Stimulated activated CD4-positive, alpha-beta T cell treated with anti-CD3 and anti-CD28 coated beads, Interleukin-2, amount 100 ng/mL, for 24 hours (primary cell): ENCODE measurements at places on chromosomes 5 and 9.

GRCh38 chr5:145806923-145807322 is 28.2 kb downstream of the PRELID2 start:
- DNase-seq: no peak

DNA sequence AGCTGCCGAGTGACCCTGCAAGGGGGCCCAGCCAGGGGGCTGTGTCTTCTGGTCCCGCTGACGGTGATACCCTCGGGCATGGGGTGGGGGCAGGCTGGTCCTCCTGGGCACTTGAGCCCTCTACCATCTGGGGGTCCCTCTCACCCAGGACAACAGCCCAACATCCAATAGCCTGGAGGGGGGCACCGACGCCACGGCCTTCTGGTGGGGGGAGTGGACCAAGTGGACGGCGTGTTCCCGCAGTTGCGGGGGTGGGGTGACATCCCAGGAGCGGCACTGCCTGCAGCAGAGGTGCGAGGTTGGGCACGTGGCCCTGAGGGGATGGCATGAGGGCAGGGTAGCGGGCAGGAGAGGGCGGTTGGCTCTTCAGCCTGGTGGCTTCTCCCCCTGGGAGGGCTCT is 2.8 kb downstream of the ADAMTSL2 start:
- no peak for DNase-seq

DNA sequence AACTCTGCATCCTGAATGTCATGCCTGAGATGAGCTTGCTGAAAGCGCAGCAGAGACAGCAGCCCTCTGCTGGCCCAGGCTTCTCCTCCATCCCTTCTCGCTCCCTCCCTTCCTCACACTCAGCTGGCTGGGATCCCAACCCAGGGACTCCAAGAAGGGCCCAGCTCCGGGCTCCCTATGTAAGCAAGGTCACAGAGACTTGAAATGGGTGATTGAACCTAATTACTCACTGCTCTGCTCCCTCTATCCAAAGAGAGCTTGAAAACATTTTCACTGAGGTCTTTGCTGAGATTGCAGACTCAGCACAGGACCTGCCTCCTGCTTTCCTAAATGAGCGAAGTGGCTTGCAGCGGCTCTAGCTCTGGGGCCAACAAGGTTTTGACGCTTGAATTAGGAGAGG is 42.8 kb downstream of the RAPGEF1 start:
- no peak for DNase-seq

GRCh38 chr9:33350310-33350709 is 52.1 kb downstream of the AQP7 start:
- DNase-seq: no peak

- no peak for DNase-seq
These were observed 483 bp downstream of the C9orf85 start for GRCh38 chr9:71911908-71912335.
